ENCODE measurements at places on chromosomes 3 and 15. TPM values are rescaled to one million over a fixed set of nuclear protein-coding genes. Genes with fewer than 3 reads are reported as not detected.

GRCh38 chr15:81338170-81339007 lies 14.4 kb upstream of the STARD5 start:
- DNase-seq: no peak

- DNase-seq: peak; percentile 95
These were observed 23.0 kb upstream of the COPG1 start for GRCh38 chr3:129226374-129226773.

DNA sequence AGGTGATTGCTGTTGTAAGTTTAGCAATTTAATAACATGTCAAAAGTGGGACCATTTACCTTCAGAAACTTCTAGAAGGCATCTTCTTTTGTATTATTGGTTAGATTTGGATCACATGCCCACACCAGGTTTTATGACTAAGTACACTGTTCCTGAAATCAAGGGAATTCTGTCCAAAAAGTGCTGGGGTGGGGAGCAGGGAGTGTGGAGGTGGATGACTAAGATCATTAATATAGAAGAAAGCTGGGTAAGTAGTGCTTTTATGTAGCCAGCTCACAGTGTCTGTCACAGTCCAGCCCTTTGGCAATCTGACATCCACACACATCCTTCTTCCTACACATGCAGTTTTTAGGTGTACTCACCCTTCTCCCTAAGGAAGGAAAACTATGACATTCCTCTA lies 120.0 kb downstream of the TMCO5A start:
- DNase-seq: no peak

DNA sequence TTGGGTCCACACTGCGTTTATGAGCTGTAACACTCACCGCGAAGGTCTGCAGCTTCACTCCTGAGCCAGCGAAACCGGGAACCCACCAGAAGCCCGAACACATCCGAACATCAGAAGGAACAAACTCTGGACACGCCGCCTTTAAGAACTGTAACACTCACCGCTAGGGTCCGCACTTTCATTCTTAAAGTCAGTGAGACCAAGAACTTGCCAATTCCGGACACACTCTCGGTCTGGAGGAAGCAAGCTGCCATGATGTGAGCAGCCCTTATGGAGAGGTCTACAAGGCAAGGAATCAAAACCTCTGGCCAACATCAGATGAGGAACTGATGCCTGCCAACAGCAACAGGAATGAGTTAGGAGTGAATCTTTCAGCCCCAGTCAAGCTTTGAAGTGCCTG lies 62.9 kb downstream of the SLC28A2 start:
- DNase-seq: peak; percentile 47

DNA sequence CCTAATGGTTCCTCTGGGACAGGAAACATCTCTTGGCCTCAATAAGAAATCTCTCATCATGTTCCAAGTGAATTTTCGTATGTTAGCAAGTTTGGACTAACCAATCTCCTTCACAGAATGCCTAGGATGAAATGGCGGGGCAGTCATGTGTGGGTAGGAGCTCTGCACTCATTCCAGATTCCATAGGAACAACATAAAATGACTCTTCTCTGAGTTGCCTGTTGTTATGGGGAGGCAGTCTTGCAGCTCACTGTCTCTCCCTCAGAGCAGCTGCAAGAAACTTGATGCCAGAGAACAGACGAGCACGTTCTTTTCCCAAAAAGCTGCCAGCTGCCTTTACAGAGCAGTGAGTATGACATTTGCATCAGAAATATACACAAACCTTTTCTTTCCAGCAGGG lies 34.1 kb downstream of the SPATA12 start:
- DNase-seq: no peak

CCDC54 gene
- total RNA-seq: not detected

SERPINI2 gene
- not detected for total RNA-seq

TPRG1 gene
- not detected for total RNA-seq

RTP4 gene
- total RNA-seq: not detected

Measured in G401 (cell line).